Heart right ventricle (tissue), 16 donors: ENCODE measurements at places on chromosomes 2 and 18. TPM values are rescaled to one million over a fixed set of nuclear protein-coding genes. Genes with fewer than 3 reads are reported as not detected.
A peak's percentile ranks its signal among the peaks of the same experiment; 100 is the strongest.

GRCh38 chr18:79935098-79935480 lies 16.4 kb downstream of the SLC66A2 start:
- no peak for DNase-seq

- no peak for DNase-seq
These were observed 189.3 kb upstream of the MYT1L start for GRCh38 chr2:2520401-2520811.

- no peak for DNase-seq
These were observed 279.9 kb upstream of the NCKAP5 start for GRCh38 chr2:133848111-133848649.

GRCh38 chr2:239192975-239193374 lies 207.8 kb downstream of the HDAC4 start:
- peak; percentile 0 for DNase-seq

DNA sequence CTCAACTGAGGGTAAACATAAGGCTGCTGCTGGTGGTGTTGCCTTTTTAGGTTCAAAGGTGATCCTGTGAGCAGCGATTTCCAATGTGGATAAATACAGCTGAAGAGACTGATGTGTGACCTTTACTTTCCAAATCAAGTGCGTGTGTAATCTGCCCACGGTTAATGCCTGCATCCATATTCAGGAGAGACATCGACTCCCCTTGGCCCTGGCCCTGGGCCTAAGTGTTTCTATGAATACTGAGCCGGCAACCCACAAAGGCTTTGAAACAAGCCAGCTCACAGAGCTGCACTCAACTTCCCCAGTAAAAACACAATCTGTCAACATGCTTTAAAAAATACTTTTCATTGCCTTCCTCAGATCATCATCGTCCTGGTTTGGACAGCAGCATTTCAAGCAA lies 1026.6 kb downstream of the TMEM182 start:
- no peak for DNase-seq

DNA sequence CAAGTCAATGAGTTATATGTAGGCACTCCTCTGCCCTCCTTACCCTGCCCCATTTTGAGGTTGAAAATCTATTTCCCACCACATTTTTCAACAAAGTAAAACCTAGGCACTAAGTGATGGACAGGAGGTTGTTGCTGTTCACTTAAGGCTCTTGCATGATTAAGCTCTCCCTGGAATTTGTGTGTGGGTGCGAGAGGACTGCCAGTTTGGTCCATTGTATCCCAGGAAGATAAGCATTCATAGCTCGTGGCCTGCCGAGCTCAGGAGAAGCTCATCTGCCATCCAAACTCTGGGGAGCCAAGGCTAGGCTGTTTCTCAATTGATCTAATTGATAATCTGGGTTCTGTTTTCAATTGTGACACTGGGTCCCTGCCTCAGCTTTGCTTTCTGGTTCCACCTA lies 4.7 kb upstream of the MAP4K4 start:
- DNase-seq: no peak

GRCh38 chr2:230231251-230231650 lies 5.7 kb downstream of the SP140 start:
- no peak for DNase-seq

GRCh38 chr2:190844700-190845401 lies 35.8 kb upstream of the GLS start:
- DNase-seq: no peak

The PRLH gene
- total RNA-seq: not detected

- DNase-seq: no peak
These were observed 9.1 kb upstream of the COL3A1 start for GRCh38 chr2:188964976-188965546.
